ENCODE measurements at places on chromosomes 3 and 15.

GRCh38 chr15:89410039-89410435 lies 75.4 kb upstream of the POLG start:
- DNase-seq: no peak

- DNase-seq: no peak
Measured at GRCh38 chr3:33496449-33496848, 56.2 kb upstream of the UBP1 start.

- no peak for DNase-seq
Measured at GRCh38 chr3:67227030-67227429, 228.9 kb downstream of the KBTBD8 start.

DNA sequence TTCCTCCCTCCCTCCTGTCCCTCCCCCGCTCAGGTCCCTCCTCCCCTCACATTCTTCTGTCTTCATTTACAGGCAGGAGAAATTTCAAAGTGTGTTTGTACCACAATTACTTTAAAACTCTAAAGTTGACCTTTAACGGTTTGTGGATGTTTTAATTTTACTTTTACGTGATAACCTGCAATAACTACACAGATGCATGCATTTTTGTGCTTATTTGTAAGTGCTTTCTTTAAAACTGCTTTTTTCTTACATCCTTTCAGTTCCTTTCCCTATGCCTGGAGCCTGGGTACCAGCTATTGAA lies 51.8 kb upstream of the CGNL1 start:
- no peak for DNase-seq

GRCh38 chr15:96435841-96436240 lies 105.3 kb downstream of the NR2F2 start:
- no peak for DNase-seq

GRCh38 chr3:83500931-83501330 lies 1457.9 kb upstream of the CADM2 start:
- DNase-seq: no peak

DNA sequence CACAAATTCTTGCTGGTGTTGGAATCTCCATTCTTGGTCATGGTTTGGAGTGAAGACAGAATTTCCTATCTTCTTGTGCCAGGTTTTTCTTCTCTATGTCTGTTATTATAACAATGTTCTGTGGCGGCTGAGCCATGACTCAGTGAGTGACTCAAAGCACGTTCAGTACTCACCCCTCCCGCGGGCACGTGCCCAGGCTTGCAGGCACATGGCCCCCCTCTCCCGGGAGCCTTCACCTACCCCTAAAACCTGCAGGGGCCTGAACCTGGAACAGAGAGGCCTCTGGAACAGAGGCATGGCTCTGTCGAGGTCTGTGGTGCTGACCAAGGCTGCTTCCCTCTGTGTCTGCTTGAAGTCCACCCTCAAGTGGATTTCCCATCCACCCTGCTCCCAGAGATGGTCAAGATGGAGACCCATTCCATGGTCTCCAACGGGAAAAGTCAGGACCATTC lies 27.6 kb downstream of the PLXNB1 start:
- no peak for DNase-seq

DNA sequence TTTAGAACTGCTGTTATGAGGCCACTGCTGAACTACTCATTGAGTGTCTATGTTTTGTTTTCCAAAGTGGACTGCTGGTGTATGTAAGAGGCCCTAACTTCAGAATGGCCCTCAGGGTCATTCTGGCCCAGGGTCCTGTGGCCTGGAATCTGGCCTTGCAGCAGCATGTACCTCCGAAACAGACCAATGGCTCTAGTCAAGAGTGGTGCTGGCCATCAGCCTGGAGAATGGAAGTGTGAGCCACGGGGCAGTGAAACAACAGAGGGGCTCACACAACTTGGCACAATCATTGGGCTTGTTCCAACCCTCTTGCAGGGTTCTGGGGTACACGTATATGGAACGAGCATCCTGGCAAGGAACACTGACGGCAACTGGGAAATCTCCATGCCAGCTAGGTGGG lies 40.5 kb downstream of the SCN5A start:
- no peak for DNase-seq

- DNase-seq: no peak
Measured at GRCh38 chr3:141812586-141812985, 49.4 kb downstream of the GRK7 start.

- no peak for DNase-seq
Measured at GRCh38 chr3:181948286-181948685, 236.6 kb downstream of the SOX2 start.

GRCh38 chr15:61459785-61460707 lies 230.9 kb upstream of the RORA start:
- DNase-seq: no peak

- no peak for DNase-seq
Measured at GRCh38 chr3:173589116-173589515, 191.6 kb downstream of the NLGN1 start.

DNA sequence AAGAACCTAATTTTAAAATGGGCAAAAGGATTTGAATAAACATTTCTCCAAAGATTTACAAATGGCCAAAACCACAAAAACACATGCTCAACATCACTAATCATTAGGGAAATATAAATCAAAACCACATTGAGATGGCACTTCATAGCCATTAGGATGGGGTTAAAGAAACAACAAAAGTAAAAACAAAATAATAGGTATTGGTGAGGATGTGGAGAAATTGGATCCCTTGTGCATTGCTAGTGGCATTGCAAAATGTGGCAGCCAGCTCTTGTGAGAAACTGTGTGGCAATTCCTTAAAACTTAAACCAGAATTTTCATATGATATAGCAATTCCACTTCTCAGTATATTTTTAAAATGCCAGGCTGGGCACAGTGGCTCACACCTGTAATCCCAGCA lies 126.5 kb downstream of the STT3B start:
- no peak for DNase-seq

DNA sequence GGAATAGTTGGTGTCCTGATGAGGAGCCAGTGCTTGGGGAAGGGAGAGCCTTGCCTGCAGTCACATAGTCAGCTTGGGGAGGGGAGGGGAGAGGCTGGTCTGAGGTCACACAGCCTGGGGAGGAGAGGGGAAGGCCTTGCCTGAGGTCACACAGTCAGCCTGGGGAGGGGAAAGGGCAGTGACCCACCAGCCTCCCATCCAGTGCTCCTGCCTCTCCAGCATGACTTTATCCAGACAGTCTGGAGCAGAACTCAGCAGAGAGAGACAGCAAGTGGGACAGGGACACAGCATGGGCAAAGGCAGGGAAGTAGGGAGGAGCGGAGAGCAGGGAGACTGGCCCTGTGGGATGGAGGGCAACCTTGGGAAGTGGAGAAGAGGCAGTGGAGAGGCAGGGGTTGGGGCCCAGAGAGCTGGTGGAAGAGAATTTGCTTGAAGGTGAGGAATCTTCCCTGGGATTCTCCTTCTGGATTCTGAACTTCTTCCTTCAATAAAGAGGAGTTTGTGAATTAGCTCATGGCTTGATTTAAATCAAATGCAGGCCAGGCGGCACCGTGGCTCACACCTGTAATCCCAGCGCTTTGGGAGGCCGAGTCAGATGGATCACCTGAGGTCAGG lies 64.5 kb downstream of the CORO2B start:
- DNase-seq: no peak

DNA sequence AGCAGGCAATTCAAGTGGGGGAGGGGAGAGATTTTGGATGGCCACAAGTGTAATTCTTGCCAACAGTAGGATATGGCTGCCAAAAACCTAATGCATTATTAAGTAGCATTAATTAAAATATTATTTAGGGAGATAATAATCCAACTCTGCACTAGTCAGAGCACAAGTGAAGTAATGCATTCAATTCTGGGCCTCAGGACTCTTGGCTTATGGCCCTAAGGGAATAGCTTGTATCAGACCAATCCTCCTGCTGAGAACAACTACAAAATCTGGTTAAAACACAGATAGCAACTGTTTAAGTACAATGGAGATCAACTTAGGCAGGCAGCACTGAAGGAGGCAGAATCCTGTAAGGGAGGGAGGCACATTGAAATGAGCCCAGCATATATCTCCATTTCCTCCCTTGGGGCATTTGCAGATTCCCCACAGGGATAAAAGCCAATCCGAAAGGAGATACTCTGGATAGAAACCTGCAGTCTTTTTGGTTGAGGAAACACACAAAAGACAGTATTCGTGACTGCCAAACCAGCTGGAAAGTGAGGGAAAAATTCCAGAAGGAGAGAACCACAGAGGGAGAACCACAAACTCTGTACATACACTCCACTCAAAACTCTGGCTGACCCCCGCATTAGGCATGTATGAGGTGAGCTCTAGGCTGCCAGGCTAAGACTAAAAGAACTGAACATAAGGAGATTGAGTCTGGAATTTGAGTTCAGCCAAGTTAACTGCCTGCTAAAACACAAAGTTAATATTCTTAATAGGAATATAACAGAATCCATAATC lies 57.4 kb downstream of the ETFA start:
- DNase-seq: no peak

DNA sequence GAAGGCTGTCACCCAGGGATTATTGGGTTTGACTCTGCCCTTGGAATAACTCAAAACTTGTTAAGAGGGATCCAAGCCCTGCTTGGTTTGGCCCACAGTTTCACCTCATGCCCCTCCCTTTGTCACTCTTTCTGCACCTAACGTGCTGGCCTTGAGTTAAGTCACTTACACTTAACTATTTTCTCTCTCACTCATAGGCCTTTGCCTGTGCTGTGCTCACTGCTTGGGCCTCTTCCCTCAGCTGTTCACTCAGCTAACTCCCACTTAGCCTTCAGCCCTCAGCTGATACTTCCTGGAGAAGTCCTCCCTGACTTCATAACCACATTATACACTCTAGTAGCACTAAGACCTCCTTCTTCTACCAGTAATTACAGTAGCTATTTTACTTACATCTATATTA lies 133.3 kb downstream of the CMSS1 start:
- no peak for DNase-seq

- no peak for DNase-seq
Measured at GRCh38 chr3:64082961-64083541, 59.8 kb upstream of the PSMD6 start.

GRCh38 chr3:187975561-187976364 lies 178.2 kb upstream of the LPP start:
- DNase-seq: no peak

GRCh38 chr3:71050538-71051258 lies 532.8 kb downstream of the FOXP1 start:
- no peak for DNase-seq

DNA sequence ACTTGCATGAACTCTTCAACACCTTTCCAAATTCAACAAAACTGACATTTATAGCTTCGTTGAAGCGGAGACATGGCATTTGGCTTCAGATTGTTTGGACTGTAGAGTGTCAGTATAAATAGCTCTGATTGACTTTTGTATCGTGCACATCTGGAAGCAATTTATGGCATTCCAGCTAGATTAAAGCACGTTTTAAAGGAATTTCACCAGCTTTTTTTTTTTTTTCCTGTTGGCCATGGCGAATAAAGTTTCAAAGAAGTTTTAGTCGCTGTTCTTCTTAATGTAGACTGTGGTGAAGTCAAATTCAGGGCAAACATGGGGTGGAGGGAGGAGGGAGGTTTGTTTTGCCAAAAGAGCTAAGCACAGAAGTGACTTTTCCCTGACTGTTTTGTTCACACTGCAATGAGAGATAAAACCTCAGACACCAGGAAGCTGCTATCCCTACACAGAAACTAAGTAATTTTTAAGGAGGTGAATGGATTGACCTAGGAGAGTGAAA lies 391.0 kb upstream of the RARB start:
- DNase-seq: no peak

GRCh38 chr3:52350981-52351761 lies 35.1 kb downstream of the DNAH1 start:
- DNase-seq: no peak

GRCh38 chr3:45917146-45917898 lies 25.9 kb upstream of the CXCR6 start:
- no peak for DNase-seq

- DNase-seq: no peak
Measured at GRCh38 chr3:125051715-125052581, 3.8 kb downstream of the HEG1 start.

DNA sequence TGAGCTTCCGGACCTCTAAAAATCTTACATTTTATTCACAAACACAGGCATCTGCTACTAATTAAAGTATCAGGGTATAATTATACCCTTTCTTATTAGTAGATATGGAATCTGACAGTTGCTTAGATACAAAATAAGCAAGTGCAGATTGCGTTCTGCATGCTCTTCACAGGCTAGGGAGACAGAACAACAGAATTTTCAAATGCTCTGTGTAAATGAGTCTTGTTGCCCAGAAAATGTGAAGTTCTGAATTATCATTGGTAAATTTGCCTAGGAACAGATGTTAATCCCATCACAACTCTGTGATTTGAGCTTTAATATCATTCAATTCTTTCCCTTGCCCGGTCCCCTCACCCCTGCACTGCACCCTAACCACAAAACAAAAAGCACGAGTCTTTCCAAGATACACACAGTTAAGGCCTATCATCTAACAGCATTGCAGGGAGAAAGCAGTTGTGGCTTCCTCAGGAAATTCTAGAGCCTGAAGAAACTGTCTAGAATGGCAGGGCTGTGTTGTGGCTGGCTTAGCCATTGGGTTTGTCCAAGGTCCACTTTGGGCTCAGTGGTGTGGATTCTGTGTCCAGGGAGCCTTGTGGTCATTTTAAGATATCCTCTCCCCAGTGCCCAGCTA lies 119.8 kb downstream of the PDCD6IP start:
- no peak for DNase-seq

DNA sequence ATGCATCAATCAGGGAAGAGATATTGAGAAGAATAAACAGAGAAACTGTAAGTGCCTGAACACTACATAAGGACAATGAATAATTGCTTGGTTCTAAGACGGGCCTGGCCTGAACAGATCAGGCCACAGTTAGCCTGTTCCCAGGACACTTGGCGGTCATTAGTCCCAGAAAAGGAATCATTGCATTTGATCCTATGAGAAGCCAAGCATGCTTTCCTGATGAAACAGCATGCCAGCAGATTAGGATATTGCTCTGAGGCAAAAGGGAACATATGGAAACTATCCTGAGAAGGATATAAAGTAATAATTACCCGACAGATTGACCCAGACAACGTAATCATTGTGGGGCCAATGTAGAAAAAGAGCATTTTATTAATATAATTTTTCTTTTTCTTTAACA lies 51.9 kb downstream of the STRIT1 start:
- no peak for DNase-seq

DNA sequence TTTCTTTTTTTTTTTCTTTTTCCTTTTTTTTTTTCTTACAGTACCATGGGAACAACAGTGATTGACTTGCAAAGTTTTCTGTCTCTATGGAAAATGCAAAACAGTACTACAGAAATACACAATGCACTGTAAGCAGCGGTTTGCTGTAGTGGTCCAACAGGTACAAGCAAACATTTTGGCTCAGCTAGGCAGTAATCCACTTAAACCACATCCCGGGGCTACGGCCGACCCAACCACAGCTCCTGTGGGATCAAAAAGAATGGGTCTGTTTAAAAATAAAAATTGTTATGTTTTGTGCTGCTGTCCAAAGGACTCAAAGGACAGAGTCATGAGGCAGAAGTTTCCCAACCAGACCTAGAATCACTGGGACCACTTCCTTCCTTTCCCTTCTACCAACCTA lies 667.1 kb upstream of the ADAMTS9 start:
- no peak for DNase-seq

GRCh38 chr15:42880121-42880520 lies 40.5 kb downstream of the TTBK2 start:
- DNase-seq: no peak

- DNase-seq: no peak
Measured at GRCh38 chr3:58979840-58980239, 70.0 kb downstream of the CFAP20DC start.

GRCh38 chr3:157498371-157498770 lies 4.8 kb downstream of the VEPH1 start:
- DNase-seq: no peak

All from NCI-H1092 (cell line).